ENCODE measurements at places on chromosomes 2 and 18.

DNA sequence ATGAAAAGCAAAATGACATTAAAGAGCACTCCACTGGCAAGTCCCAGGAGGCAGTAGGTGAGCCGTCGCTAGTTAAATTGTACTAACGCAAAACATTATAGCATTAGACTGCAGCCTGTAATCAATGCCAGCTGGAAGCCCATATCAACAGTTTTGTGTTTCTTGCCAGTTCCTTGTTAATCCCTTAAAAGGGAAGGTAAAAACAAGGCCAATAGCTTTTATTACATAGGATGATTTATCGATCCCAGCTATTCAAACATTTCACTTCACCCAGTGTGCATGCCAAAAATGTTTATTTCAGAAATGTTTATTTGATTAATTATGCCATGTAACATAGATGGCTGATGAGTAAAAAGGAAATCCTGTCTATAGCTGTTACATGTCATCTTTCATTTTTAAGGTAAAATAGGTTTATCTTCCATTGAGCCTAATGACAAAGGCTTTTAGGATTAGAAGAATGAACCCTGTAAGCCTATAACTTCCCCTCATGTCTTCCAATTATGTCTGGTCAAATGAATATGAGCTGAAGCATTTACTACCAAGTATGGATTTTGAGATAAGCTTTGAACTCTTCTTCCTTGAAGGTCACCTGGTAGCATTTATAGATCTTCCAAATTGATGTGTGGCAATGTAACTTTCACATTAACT lies 591.2 kb downstream of the RNF144A start:
- no peak for DNase-seq

GRCh38 chr2:63058921-63059792 lies 8.5 kb downstream of the OTX1 start:
- DNase-seq = no peak

DNA sequence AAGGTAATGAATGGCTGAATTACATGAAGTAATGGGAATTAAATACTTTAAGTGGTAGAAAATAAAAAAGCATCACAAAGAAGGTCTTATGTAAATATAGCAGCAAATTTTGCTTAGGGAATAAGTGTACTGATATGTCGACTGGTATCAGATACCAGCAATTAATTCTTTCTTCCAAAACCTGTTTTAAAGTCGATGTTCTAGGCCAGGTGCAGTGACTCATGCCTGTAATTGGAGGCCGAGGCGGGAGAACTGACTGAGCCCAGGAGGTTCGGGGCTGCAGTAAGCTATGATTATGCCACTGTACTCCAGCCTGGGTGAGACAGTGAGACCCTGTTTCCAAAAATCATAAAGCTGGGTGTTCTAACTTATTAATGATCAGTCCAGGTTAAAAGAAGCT lies 30.3 kb downstream of the SP3 start:
- no peak for DNase-seq

- DNase-seq = no peak
Measured at GRCh38 chr18:26536032-26536431, 12.3 kb downstream of the KCTD1 start.

- no peak for DNase-seq
Measured at GRCh38 chr18:45518311-45519155, 96.7 kb upstream of the SLC14A2 start.

- DNase-seq = no peak
Measured at GRCh38 chr2:193824474-193824873, 1629.7 kb upstream of the TMEFF2 start.

GRCh38 chr2:158388159-158388558 lies 68.4 kb downstream of the CCDC148 start:
- no peak for DNase-seq

DNA sequence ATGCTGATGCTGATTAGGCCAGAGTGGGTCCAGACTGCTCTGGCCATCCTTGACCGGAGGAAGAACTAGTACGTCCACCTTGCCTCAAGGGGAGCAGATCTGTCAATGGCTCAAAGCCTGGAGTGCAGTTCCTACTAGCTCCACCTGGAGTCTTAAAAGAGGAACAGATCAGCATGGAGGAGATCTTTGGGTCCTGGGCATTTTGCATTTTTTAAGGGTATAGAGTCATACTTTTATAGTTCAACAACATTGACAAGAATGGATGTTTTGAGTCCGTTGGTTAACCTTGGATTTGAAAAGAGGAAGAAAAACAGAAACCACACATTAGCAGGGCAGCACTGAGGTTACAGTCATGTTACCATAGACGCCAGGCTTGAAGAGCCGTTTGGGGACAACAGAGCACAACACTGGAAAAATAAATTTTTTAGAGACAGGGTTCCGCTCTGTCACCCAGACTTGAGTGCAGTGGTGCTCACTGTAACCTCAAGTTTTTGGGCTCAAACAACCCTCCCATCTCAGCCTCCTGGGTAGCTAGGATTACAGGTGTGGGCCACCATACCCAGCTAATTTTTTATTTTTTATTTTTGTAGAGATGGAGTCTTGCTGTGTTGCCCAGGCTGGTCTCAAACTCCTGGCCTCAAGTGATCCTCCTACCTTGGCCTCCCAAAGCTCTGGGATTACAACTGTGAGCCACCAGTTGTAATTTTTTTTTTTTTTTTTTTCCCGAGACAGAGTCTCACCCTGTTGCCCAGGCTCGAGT lies 78.5 kb downstream of the PRKCE start:
- no peak for DNase-seq

DNA sequence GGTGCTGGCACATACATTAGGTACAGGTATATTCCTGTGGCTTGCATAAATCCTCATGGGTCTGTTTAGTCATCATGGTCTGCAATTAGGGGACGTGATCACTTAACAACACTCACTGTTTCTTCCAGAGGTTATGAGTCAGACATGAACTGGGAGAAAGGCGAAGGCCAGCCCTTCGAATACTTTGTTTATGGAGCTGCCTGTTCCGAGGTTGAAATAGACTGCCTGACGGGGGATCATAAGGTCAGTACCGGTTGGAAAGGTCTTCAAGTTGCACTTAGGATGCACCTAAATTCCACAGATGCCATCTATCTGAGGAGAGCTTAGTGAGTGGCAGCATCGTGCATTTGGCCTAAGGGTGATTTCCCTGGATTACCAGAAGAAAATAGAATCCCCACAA lies 76.9 kb downstream of the AOX1 start:
- DNase-seq = no peak

GRCh38 chr2:169339657-169340056 lies 22.7 kb downstream of the LRP2 start:
- DNase-seq = no peak

Measured in stimulated activated CD8-positive, alpha-beta memory T cell treated with anti-CD3 and anti-CD28 coated beads, Interleukin-7, amount 100 ng/mL, for 1 hour (primary cell).